ENCODE measurements at places on chromosomes 12 and 14.

GRCh38 chr12:27688671-27689070, 7.6 kb upstream of the REP15 start:
- DNase-seq = no peak

DNA sequence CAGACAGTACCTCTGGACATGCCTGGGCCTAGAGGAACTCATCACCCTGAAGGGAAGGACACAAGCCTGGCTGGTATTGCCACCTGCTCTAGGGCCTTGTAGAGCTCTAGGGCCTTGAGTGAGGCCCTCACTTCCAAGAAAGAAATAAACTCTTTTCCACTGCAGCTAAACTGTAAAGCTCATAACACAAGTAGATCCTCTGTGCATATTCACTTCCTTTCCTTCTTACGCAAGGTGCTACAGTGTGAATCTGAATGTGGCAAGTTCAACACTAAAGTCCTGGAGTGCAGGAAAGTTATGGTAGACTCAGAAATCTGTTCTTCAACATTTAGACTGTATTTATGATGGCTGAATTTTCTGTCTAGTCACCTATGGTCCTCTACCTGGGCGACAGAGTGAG, 14.5 kb downstream of the RNASE3 start:
- DNase-seq = no peak

DNA sequence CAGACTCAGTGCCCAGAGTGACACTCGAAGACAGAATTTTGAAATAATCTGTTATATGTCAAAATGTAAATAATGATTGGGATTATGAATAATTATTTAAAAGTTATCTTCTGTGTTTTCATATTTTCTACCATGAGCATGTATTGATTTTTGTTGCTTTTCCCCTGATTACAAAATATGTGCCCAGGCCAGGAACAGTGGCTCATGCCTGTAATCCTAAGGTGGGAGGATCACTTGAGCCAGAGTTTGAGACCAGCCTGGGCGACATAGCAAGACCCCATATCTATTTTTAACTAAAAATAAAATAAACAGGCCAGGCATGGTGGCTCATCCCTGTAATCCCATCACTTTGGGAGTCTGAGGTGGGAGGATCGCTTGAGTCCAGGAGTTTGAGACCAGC, 13.5 kb downstream of the PSMA6 start:
- DNase-seq = no peak

DNA sequence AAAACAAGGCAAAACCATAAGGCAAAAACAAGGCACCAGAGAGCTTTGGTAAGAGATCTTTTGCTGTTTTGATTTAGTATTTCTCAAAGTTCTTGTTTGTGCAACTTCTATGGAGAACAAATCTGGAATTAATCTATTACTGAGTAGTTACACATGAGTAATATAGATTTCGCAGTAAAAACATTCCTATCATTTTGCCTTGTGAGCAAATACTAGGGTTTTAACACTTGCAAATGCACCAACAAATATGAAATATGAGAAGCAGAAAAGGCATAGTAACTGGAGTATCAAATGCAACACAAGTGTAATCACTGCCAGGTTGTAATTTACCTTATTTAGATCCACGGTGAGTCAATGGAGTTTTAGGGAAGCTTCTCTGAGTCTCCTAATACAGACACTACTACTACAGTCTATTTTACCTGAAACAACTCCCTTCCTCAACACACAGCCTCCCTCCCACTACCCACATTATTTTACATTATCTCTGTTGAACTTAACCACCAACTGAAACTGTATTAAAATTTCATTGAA, 324.1 kb downstream of the FLRT2 start:
- no peak for DNase-seq

GRCh38 chr12:56080556-56081138, 682 bp downstream of the ERBB3 start:
- DNase-seq = no peak

GRCh38 chr14:50768680-50769079, 62.3 kb downstream of the NIN start:
- DNase-seq = no peak

DNA sequence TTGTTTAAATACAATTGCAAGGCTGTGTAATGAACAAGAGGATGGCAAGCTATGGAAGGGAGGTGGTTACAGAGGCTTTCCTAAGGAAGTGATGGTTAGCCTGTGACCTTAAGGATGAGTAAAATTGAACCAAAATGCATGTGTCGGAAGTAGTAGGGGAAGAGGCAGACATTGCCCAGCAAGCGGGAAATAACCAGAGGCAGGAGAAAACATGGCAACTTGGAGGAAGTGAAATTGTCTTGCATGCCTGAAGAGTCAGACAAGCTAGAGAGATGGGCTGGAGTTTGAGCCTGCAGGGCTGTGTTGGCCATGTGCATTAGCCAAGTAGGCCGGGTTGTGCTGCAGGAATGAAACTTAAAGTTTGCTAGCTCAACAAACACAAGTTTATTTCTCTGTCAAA, 96.2 kb downstream of the BTG1 start:
- no peak for DNase-seq

DNA sequence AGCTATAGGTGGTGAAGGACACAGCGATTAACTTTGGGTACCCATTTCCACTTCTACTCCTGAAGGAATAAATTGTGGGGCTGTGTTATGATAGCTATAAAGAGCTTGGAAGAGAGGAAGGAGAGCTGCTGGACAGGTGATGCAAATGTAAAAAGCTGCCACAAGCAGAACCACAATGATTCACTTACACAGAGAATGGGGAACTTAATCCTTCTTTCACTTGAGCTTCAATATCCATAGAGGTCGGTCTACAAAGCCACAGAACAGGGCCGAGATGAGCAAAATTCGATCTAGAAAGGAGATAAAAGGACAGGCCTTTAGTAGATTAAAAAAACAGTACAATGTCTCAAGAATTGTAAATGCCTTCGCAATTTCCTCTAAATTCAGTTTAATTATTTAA, 831.1 kb downstream of the LRFN5 start:
- no peak for DNase-seq

DNA sequence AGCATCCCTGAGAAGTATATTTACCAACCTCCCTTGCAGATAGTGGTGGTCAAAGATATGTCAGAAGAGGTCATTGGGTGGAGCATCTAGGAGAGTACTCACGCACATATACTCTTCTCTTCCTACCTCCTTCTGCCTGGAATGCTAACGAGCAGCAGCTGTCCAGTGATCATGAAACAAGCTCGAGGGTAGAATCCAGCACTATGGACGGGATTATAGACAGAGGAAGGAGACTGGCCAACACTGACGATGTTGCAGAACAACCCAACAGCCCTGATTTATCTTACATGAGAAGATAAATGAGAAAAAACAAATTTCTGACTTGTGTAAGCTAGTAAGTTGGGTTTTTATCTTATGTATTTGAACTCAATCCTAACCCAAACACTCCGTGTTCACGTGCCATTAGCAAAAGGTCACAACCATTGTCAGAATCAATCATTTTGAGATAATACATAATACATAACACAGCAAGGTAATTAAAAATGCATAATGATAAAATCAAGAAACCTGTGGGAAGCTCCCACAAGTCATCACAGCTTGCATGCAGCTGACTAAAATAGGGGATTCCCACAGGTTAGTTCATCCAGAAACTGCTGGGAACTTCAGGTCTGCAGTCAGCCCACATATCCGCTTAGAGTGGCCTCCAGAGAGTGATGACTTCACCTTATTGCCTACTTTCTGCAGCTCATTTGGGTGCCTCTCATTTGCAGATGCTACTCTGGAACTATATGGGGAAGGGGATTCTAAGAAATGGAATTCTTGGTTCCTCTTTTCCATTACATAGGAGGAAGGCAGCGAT, 36.3 kb upstream of the STK38L start:
- no peak for DNase-seq

- DNase-seq = no peak
Measured at GRCh38 chr12:92973614-92974013, 44.5 kb upstream of the EEA1 start.

DNA sequence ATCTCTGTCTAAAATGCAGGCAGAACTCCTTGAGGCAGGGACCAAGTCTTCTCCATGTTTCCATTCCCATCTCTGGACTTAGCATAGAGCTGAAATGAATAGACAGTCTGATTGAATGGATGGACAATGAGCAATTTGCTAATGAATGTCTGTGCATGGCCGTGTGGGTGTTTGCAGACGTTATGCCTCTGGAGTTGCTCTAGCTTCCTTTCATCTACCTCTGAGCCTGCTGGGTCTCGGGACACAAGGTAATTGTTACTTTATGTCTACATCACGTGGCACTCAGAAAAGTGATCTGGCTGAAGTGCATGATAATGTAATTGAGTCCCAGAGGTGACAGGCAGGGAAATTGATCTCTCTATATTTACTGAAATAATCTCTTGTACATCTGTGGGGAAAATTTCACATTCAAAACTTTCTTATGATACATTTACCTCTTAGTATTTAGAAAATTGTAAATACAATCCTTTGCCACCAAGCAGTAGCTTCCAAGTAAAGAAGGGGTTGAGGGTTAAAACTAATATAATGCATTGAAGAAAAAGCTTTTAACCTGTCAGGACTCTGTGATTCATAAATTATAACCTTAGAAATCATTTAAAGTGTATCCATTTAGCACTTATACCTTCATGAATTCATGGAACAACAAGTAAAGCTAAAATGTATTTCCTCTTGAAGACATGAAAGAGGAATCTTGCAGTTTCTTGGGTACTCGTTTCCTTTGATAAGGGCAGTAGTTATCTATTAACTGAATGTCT, 424.1 kb downstream of the APAF1 start:
- no peak for DNase-seq

DNA sequence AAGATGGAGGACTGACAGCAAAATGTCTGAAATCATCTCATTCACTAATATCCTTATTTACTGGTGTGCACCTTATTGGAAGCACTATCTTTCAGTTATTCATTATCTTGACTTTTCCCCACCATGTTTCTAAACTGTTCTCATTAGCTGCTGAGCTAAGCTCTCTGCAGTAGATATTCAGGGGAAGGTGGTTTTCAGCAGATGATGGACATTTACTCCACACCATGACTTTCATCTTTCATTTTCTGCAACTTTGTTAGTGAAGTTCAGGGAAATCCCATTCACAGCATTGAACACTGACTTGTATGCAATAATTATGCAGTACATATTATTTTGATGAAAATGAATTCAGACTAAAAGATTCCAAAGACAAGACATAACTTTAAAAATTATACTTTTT, 373.6 kb upstream of the FLRT2 start:
- DNase-seq = no peak

GRCh38 chr12:109822416-109822815, 10.8 kb downstream of the TRPV4 start:
- no peak for DNase-seq

- DNase-seq = no peak
Measured at GRCh38 chr14:23570806-23571483, 3.4 kb upstream of the AP1G2 start.

DNA sequence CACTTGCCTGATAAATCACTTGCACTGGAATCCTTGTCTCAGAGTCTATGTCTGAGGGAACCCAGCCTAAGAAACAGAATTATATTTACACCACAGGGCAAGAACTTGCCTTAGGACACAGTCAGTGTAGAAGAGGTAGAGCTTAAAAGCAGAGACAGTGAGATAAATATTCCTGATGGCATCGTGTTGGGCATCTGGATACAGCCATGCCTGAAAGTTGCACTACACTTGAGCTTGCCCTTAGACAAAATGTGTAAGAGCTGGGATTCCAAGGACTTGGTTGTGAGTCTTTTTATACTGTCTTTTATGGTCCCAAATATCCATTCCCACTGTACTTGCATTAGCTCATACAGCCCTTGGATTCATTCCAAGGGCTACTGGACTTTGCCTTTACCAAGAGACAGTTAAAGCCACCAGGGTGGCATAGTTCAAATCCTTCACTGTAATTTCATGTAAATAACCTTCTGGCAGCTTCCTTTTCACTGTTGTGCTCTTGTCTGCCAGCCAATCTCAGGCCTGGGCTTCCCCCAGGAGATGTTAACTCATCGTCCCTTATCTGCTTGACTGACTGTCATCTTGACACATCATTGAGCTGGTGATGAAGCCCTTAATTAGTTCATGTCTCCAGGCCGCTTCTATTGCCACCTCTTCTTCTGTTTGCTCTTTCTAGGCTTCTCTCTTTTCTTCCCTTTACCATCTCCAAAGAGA, 577.9 kb upstream of the TBX3 start:
- DNase-seq = no peak

GRCh38 chr14:72024043-72024407, 91.8 kb downstream of the RGS6 start:
- no peak for DNase-seq

- DNase-seq = no peak
Measured at GRCh38 chr14:105863296-105864108, 337.1 kb downstream of the TMEM121 start.

DNA sequence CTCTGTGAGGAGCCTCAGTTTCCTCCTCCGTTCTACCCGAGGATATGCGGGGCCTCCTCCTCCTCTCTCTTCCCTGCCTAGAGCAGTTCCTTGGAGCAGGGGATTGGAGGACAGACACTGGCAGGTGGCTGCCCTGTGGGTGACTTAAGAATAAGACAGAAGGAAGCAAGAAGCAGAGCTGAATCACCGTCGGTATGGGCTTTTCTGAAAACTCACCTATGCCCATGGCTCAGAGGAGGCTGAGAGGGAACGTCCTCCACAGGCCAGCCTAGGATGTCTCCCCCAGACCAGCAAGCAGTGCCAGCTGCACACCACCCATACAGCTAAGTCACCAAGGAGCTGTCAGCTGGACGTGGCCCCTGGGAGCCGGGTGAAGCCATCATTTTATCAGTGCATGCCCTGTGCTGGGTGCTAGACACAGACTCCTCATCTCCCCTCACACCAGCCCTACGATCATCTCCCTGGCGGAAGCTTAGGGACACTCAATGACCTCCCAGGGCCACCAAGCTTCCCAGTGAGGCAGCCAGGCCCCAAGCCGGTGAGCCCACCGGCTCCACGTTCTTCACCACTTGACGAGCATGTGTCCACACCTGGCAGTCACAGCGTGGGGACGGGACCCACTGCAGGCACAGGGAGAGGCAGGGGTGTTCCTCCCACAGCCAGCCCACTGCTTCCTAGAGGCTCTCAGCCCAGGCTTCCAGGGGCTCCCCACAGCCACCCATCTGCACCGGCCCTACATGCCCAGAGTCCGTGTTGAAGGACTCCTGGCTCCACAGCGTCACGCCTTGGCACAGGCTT, 21.4 kb downstream of the ITPK1 start:
- DNase-seq = no peak

- DNase-seq = no peak
Measured at GRCh38 chr12:113161415-113162016, 12.0 kb downstream of the CFAP73 start.

- DNase-seq = no peak
Measured at GRCh38 chr12:114625294-114625851, 58.6 kb downstream of the TBX3 start.

GRCh38 chr12:109952873-109953272, 43.3 kb downstream of the GIT2 start:
- DNase-seq = no peak

DNA sequence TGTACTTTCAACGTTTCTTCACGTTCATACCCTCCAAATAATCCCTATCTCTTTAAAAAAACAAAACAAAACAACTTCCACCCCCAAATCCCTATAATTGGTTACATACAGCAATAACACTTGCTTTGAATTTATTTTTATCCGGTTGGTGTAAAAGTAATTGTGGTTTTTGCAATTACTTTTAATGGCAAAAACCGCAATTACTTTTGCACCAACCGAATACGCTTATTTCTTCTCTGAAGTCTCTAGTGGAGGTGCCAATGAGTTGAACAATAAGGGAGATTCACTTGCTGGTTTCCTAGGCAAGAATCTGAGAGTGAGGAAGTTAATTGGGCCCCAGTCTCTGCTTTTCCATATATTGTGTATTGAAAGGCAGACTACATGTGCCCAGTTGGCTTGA, 133.3 kb downstream of the DACT1 start:
- DNase-seq = no peak
